K562 (cell line): ENCODE measurements at places on chromosomes 1 and 21. TPM values are rescaled to one million over a fixed set of nuclear protein-coding genes. Genes with fewer than 3 reads are reported as not detected.
A peak's percentile ranks its signal among the peaks of the same experiment; 100 is the strongest.

DNA sequence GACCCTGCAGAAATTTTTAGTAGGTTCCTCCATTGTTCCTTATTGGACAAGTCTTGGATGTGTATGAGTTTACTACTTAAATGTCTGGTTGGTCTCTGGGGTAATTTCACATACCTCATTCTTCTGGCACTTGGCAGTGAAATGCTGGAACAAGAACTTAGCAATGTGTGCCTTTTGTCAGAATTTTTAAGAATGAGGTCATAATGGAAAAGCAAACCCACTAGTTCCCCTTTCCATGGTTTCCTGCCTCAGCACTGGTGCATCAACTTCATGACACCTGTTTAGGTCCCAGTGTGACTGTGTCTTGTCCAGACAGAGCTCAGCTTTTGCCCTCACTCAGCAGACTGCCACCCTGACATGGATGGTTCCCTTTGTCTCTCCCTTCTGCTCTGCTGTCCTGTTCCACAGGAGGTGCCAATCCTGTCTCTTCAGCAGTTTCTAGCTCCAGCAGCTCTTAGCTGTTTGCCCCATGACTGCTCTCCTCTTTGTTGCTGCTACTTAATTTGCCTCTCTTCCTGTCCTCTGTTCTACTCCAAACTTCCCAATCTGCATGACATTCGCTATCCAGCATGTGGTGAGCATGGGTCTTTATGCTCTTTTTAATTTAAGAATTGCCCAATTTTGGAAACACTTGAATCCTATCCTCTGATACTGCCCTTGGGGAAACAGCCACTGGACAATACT is 135.6 kb downstream of the CYYR1 start:
- DNase-seq = no peak
- H3K36me3 ChIP-seq = no peaks in the 10 kb centered on the region
- no peaks in the 10 kb centered on the region for H3K27me3 ChIP-seq
- H3K4me3 ChIP-seq = no peak overlapping the region
- no peaks in the 10 kb centered on the region for H3K4me1 ChIP-seq

DNA sequence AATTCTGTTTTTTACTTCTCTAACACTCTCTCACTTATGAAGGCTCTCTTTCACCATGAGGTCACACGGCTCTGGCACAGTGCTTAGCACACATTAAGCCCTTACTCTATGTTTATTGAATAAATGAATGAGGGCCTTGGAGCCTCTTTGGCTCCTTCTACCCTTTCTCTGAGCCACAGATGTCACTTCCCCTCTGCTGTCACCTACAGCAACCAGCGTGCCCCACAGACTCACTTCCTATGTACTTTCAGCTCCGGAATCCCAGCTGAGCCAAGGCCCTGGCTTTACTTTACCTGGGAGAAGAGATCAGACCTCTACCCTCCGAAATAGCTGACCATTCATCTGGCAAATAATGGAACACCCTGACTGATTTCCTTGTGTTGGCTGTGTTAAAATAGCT is 53.7 kb upstream of the HMCN1 start:
- no peak overlapping the region for H3K27ac ChIP-seq
- no peaks in the 10 kb centered on the region for H3K27me3 ChIP-seq
- no peak overlapping the region for H3K4me3 ChIP-seq
- no peak for DNase-seq
- no peaks in the 10 kb centered on the region for H3K36me3 ChIP-seq

- no peak overlapping the region for H3K27ac ChIP-seq
- H3K27me3 ChIP-seq = peaks cover 27% of the 10 kb centered on the region
- H3K4me1 ChIP-seq = peaks cover 4% of the 10 kb centered on the region; the same call in 1 of the 2 replicates
- H3K4me3 ChIP-seq = no peak overlapping the region
These were observed 25.8 kb downstream of the TRIM62 start for GRCh38 chr1:33155877-33156538.

- peak; percentile 76 for DNase-seq
- H3K27ac ChIP-seq = peak overlapping the region; percentile 81
- peaks cover 15% of the 10 kb centered on the region; the same call in 2 of the 3 replicates for H3K36me3 ChIP-seq
- peaks cover 45% of the 10 kb centered on the region for H3K4me1 ChIP-seq
- H3K27me3 ChIP-seq = no peaks in the 10 kb centered on the region
- peak overlapping the region; percentile 0; the same call in 1 of the 2 replicates for H3K4me3 ChIP-seq
These were observed 1.7 kb upstream of the SCAF4 start for GRCh38 chr21:31733551-31734149.

DNA sequence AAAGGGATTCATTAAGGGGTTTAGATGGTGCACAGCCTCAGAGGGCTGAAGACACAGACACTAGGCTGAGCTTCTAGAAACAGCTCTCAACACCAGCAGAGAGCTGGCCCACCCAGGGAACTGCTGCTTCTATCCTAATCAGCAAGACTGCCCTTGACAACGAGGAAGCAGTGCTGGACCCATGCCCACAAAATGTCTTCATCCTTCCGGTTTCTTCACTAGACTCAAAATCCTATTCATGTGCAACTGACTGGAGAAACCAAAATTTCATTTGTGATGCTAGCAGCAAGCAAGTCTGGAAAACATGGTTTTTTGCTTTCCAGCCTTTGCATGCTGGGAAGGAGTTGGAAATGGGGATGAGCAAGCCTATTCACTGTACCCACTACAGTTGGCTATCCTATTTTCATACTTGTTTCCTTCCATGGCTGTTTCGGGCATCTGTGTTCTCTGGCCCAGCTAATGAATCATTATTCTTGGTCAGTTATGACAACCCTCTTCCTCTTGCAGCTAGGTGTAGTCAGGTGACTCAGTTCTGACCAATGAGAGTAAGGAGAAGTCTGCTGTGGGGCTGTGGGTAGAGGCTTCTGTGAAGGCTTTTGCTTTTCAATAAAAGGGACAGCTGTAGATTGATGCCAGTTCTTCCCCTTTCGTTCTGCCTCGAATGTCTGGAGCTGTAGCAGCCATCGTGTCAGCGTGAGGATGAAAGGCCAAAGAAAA is 14.6 kb upstream of the TMEM61 start:
- H3K36me3 ChIP-seq = no peaks in the 10 kb centered on the region
- H3K27me3 ChIP-seq = peaks cover 28% of the 10 kb centered on the region
- peaks cover 10% of the 10 kb centered on the region; the same call in 2 of the 3 replicates for H3K4me1 ChIP-seq

DNA sequence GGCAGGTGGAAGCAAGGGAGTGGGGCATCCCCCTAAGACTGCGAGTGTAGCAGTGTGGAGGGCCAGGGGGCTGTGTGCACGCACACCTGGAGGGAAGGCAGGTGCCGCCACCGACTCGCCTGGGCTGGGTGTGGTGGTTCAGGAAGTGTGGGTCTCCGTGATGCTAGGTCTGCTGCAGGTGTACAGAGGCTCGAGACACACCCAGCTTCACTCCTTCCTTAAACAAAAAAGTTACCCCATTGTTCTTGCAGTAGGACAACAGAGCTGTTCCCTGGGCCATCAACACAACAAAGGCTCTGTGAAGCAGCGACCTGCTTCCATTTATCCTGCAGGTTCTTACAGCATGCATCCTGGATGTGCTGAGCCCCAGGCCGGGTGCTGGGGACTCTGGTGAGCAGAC is 100.4 kb upstream of the TMEM51 start:
- no peak for DNase-seq
- no peak overlapping the region for H3K4me3 ChIP-seq
- H3K4me1 ChIP-seq = no peaks in the 10 kb centered on the region; the same call in 1 of the 2 replicates
- no peaks in the 10 kb centered on the region for H3K27me3 ChIP-seq

DNA sequence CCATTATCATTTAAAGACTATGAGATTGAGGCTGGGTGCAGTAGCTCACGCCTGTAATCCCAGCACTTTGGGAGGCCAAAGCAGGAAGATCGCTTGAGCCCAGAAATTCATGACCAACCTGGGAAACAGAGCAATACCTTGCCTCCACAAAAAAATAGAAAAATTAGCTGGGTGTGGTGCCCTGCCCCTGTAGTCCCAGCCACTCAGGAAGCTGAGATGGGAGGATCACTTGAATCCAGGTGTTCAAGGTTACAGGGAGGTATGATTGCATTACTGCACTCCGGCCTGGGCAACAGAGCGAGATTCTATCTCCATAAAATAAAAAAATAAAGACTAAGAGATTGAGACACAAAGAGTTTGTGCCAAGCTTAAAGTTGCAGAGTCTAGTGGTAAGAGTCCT is 537.0 kb downstream of the DPYD start:
- no peaks in the 10 kb centered on the region for H3K27me3 ChIP-seq
- H3K36me3 ChIP-seq = no peaks in the 10 kb centered on the region
- H3K27ac ChIP-seq = no peak overlapping the region
- H3K4me1 ChIP-seq = no peaks in the 10 kb centered on the region
- H3K4me3 ChIP-seq = no peak overlapping the region

DNA sequence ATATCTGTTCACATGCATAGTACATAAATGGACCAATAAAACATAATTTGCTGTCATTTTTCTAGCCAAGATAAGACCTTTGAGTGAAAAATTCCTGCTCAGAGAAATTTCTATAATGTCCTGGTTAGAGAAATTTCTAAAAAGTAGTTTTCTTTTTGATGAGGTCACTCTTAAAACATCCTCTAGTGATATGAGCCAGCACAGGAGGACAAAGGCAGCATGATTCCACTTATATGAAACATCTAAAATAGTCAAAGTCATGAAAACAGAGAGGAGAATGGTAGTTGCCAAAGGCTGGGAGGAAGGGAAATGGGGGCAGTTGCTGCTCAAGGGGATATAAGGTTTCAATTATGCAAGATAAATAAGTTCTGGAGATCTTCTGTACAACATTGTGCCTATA is 239.4 kb downstream of the BACH1 start:
- H3K27me3 ChIP-seq = no peaks in the 10 kb centered on the region
- no peak overlapping the region for H3K27ac ChIP-seq
- H3K36me3 ChIP-seq = no peaks in the 10 kb centered on the region
- H3K4me1 ChIP-seq = no peaks in the 10 kb centered on the region

DNA sequence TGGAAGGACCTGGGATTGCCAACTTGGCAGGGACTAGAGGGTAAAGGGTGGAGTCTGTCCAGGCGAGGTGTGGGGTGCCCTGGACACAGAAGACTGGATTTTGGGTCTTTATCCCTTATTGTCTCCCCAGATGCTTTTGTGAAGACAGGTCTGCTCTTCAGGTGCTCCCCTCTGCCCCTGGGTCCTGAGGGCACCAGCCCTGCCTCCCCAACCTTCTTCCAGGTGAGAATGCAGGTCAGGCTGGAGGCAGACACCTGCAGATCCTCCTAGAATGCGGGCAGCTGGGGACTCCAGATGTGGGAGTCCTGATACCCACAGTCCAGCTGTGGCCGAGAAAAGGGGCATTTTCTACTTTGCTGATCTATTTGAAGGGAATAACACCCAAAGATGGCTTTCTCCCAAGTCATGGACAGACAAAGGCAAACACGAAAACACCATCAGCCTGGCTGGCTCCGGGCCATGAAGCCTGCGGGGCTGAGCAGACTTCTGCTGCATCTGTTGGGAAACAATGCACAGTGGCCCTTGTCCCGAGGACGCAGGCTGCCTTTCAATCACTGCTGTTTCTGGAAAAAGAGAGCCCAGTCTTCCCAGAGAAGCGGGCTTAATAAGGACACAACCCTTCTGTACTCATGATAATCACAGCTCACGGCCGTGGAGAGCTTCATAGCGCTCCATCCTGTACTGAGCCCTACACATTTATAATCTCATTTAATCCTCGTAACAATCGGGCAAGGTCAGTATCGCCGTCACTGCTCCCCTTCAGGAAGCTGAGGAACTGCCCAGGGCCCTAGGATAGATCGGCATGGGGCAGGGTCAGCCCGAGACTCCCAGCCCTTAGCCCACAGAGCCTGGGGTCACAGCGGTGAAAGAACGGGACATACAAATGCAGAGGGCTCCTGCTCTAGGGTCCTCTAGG is 62.0 kb upstream of the ABCG1 start:
- no peak for DNase-seq
- H3K27me3 ChIP-seq = peaks cover 55% of the 10 kb centered on the region
- H3K27ac ChIP-seq = no peak overlapping the region
- H3K4me1 ChIP-seq = no peaks in the 10 kb centered on the region
- H3K36me3 ChIP-seq = no peaks in the 10 kb centered on the region
- no peak overlapping the region for H3K4me3 ChIP-seq

DNA sequence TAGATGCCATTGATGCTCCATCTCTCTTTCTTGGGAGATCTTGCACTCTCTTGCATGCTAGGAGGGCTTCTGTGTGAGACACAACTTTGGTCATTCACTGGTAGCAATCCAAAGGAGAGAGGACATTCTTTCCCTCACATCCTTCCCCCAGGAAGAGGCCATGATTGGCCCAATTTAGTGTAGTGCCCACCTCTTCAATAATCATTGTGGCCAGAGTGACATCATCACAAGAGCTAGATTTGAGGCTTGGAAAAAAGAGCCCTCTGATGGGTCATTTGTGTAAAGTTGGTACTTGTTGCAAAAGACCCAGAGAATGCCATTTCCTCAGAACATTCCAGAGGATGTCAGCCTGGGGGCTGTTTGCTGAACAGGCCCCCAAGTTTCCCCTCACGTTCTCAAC is 30.2 kb downstream of the S100A6 start:
- no peaks in the 10 kb centered on the region for H3K36me3 ChIP-seq
- peaks cover 2% of the 10 kb centered on the region; the same call in 1 of the 2 replicates for H3K27me3 ChIP-seq
- 0 out of 2 replicates have a peak, but pooled peaks cover 6% of the 10 kb centered on the region for H3K4me1 ChIP-seq
- no peak for DNase-seq
- H3K27ac ChIP-seq = no peak overlapping the region

DNA sequence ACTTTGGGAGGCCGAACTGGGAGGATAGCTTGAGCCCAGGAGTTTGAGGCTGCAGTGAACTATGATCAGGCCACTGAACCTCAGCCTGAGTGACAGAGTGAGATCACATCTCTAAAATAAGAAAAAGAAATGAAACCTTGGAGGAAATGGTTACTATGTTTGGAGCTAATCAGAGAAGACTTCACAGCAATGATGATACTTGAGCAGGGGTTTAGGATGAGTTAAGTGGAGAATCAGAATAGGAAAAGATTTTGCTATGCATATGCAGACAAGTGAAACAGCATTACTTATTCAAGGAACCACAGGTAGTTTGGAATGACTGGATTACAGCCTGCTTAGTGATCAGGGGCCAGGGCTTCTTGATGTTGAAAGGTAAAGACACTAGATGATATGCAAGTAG is 1.3 kb upstream of the CD5L start:
- no peaks in the 10 kb centered on the region for H3K4me1 ChIP-seq
- H3K4me3 ChIP-seq = no peak overlapping the region
- H3K27ac ChIP-seq = no peak overlapping the region
- no peak for DNase-seq
- H3K36me3 ChIP-seq = no peaks in the 10 kb centered on the region
- no peaks in the 10 kb centered on the region for H3K27me3 ChIP-seq

The RGS16 gene
- polyA plus RNA-seq = 0.53 and 0.66 TPM in 2 replicates

The GBP7 gene
- not detected in 2 replicates for polyA plus RNA-seq

The TENT5C gene
- polyA plus RNA-seq = 2.8 and 2.9 TPM in 2 replicates

The ELOVL1 gene
- polyA plus RNA-seq = 74.0 and 82.4 TPM in 2 replicates

The SLC45A1 gene
- not detected in 2 replicates for polyA plus RNA-seq
